ENCODE measurements at places on chromosomes 7 and 10.

DNA sequence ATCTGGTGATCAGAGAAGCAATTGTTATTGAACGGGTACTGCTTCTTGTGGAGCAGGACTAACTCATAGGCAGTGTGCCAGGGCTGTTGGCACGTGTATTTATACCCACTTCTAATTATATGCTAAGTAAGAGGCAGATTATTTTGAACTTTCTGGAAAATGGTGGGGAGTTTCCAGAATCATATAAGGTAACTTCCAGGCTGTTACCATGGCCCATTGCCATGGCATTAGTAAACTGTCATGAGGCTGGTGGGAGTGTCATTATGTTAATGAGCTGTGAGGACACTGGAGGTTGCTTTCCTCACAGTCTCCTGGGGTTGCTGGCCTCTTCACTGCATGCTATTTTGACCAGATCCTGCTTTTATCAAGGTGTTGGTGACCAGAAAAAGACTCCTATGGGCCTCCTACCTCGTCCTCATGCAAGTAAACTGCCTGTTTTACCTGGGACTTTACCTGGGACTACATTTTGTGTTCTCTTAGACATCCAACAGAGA, 122.6 kb downstream of the KCND2 start:
- no peaks in the 10 kb centered on the region for H3K4me1 ChIP-seq
- no peaks in the 10 kb centered on the region for H3K27me3 ChIP-seq
- H3K27ac ChIP-seq, result no peak overlapping the region
- H3K36me3 ChIP-seq, result no peaks in the 10 kb centered on the region

- DNase-seq, result no peak
- no peak overlapping the region for H3K4me3 ChIP-seq
- no peaks in the 10 kb centered on the region for H3K36me3 ChIP-seq
- H3K27me3 ChIP-seq, result no peaks in the 10 kb centered on the region
- no peak overlapping the region for H3K27ac ChIP-seq
These were observed 166.7 kb upstream of the BET1 start for GRCh38 chr7:94170836-94171235.

- no peaks in the 10 kb centered on the region for H3K27me3 ChIP-seq
- DNase-seq, result no peak
- peaks cover 20% of the 10 kb centered on the region for H3K36me3 ChIP-seq
- H3K4me3 ChIP-seq, result peak overlapping the region; percentile 94
- H3K27ac ChIP-seq, result peak overlapping the region; percentile 78
These were observed 3.3 kb downstream of the LFNG start for GRCh38 chr7:2522780-2523433.

DNA sequence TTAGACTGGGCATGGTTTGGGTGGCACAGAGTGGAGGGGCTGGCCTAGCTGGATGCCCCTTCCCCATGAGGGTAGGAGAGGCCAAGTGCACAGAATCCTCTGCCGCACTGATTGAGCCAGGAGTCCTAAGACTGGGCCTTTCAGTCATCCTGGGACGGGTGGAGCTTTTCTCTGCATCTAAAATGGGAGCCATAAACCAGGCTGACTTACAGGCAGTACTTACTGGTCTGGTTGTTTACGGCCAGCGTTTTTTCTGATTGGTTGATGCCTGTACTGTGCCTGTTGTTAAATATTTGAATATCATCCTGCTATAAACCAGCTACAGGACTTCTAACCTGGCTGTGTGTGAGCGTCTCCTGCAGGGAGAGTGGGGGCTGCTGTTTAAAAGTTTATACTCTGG, 107.8 kb downstream of the CDH23 start:
- H3K27ac ChIP-seq, result no peak overlapping the region
- no peaks in the 10 kb centered on the region for H3K27me3 ChIP-seq
- H3K4me3 ChIP-seq, result no peak overlapping the region
- no peaks in the 10 kb centered on the region for H3K4me1 ChIP-seq

DNA sequence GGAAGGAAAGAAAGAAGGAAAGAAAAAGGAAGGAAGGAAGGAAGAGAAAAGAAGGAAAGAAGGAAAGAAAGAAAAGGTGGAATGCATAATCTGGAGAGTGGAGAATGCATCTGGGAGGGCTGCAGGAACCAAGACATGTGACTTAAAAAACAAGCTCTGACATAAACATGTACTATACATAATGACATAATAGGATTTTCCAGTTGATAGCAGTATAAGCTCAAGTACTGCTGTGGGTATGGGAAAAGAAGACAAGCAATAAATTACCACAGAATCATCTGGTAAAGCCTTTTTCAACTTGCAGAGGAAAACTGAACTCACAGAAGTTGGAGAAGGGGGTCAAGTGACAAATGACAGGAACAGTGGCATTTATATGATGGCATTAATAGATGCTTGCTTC, 345.9 kb downstream of the PLXDC2 start:
- H3K27me3 ChIP-seq, result no peaks in the 10 kb centered on the region
